OCI-LY7 (cell line): ENCODE measurements at places on chromosomes 2 and 18. TPM values are rescaled to one million over a fixed set of nuclear protein-coding genes. Genes with fewer than 3 reads are reported as not detected.

Gene L3MBTL4
- total RNA-seq: not detected in 2 replicates

Gene FANCL
- 32.8 and 33.9 TPM in 2 replicates for total RNA-seq

Gene CD8B2
- not detected in 2 replicates for total RNA-seq

Gene ANKRD30B
- total RNA-seq: not detected in 2 replicates

Gene CRYGC
- total RNA-seq: not detected in 2 replicates

Gene PDE1A
- not detected in 2 replicates for total RNA-seq

Gene BCL11A
- 163 and 167 TPM in 2 replicates for total RNA-seq

Gene SP140
- 4.4 and 6.4 TPM in 2 replicates for total RNA-seq

Gene CCT7
- 307 and 347 TPM in 2 replicates for total RNA-seq

DNA sequence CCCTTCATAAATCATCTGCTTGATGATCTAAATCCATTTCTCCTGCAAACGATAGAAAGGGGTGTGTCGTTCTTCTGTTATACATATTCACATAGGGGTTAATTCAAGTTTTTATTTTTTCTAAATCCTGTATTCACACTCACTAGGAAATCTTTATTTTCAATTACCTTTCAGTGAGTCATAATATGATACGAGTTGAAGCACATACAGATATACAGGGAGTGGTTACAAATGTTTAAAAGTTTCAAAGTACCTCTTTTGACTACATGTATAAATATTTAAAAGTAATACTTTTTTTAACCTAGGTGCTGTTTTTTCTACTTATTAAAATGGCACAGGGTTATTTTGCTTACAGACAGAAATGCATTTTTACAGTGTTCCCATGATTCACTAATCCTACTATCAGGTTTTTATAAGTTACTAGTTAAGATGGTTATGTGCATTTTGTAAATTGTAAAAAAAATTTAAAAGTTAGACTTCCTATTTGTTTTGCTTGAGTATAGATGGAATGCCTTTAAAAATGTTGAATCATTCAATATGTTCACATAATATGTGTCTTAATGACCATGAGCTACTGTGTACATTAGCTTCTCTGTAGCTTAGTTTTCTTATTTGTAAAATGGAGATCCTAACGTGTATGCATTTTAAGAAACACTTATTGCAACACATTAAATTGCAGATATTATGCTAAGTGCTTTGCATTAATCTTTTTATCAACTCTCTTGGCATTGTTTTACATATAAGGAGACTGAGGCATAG is 1378.1 kb downstream of the DSC3 start:
- no peak for DNase-seq

- DNase-seq: no peak
These were observed 137.9 kb downstream of the GPD2 start for GRCh38 chr2:156574112-156574511.

DNA sequence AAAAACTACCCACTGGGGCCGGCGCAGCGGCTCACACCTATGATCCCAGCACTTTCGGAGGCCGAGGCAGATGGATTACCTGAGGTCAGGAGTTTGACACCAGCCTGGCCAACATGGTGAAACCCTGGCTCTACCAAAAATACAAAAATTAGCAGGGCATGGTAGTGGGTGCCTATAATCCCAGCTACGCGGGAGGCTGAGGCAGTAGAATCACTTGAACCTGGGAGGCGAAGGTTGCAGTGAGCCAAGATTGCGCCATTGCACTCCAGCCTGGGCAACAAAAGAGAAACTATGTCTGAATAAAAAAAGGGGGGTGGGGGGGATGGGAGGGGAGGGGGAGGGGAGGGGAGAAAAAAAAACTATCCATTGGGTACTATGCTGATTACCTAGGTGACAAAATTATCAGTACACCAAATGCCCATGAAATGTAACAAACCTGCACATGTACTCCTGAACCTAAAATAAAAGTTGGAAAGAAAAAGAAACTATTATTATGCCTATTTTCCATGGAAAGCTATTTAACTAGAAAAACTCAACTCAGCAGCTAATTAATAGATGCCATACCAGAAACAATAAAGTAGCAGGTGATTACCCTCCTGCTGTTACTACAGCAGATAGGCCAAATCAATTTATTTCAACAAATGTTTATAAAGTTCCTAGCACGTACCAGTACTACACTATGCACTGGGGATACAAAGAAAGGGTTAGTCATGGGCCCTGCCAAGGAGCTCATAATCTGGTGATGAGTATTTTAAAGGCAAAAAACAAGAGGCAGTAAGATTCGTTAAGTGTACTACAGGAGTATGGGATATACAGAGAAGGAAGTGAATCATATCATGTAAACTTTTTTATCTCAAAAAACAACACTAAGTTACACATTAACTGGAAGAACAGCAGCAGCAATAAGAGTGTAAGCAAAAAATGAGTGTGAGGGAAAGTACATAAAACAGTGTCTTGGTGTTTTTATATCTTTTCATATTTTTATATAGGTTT is 112.8 kb upstream of the SLC39A10 start:
- no peak for DNase-seq

GRCh38 chr2:118535818-118536212 is 311.6 kb downstream of the EN1 start:
- peak; percentile 12 for DNase-seq

GRCh38 chr2:156099382-156099781 is 233.1 kb downstream of the NR4A2 start:
- no peak for DNase-seq

DNA sequence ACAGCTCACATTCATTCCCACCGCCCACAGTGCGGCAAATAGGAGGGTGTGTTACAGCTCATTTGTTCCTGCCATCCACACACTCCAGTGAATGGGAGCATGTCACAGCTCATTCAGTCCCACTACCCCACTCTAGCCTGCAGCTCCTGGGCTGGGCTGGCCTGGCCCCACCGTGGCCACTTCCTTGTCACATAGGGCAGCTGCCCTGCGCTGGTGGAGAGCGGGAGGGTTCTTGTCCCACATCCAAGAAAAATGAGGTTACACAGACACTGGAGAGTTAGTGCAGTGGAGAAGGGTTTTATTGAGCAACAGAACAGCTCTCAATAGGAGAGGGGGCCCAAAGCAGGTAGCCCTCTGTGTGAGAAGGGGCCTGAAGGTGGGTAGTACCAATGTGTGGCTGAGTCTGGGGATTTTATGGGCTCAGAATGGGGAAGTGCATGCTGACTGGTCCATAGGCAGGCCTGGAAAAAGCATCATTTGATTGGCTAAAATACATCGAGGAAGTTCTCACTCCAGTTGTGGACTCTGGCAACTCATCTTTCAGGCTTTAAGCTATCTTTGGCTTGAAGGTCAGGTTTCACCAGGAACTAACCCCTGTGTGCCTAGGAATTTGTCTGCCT is 249.7 kb downstream of the ETAA1 start:
- DNase-seq: no peak

GRCh38 chr2:131046918-131047652 is 46.2 kb downstream of the FAM168B start:
- no peak for DNase-seq

DNA sequence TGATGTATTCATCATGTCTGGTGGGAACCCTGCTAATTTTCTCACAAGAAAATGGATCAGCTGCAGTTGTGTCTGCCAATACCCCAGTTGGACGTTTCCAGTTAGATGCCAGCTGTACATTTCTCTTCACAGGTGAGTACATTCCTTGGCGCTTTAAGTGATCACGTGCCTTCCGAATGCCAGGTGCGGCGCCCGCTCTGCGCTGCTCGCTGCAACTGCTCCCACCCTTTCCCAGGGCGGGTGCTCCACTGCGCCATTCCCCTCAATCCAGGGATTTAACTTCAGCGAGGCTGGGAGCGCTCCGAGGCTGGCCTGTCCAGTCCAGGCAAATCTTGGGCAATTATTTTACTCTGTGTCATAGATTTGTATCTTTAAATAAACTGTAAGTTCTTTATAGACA is 225.0 kb upstream of the RAB6C start:
- no peak for DNase-seq

DNA sequence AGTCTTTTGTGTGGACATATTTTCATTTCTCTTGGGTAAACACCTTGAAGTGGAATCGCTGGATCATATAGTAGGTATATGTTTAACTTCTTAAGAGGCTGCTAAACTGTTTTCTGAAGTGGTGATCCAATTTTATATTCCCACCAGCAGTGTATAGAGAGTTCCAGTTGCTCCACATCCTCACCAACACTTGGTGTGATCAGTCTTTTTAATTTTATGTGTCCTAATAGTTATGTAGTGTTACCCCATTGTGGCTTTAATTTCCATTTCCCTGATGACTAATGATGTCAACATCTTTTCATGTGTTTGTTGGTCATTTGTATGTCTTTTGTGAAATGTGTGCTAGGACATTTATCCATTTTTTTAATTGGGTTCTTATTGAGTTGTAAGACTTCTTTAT is 56.9 kb downstream of the DGKD start:
- DNase-seq: no peak

DNA sequence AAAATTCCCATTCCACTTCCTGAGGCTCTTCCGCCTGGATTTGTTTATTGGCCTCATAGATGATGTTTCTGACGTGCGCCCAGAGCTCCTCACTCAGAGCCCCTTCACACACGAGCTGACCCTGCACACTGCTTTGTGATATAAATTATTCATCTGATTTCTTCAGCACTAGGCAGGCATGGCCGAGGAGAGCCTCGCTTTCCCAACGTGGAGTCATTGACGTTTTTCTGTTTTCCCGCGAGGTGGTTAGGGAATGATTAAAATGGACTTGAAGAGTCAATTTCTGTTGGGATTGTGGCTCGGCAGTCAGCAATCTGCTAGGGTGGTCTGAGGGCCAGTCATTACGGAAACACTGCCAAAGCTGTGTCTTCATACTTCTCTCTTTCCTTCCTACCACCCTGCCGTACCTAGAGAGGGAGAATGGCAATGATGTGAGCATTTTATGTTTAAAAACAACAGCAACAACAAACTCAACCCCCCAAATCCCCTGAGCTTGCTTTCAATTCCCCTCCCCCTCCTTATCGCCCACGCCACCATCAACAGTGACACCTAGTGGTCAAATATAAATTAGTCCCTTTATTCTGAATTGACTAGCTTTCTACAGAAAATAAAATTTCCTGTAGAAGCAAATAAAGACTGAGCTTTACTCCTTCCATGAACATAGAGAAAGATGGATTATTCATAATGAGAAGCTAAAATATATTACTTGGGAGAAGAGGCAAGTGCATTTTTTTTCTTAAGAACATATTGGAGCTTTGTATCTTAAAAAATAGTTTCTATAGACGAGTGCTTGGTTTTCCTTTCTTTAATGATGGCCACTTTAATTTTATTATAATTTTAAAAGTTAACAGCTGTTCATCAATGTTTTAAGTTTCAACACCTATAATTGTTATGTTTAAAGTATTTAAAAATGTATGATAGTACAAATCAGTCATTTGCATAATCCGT is 285.1 kb downstream of the MTX2 start:
- peak; percentile 63 for DNase-seq

DNA sequence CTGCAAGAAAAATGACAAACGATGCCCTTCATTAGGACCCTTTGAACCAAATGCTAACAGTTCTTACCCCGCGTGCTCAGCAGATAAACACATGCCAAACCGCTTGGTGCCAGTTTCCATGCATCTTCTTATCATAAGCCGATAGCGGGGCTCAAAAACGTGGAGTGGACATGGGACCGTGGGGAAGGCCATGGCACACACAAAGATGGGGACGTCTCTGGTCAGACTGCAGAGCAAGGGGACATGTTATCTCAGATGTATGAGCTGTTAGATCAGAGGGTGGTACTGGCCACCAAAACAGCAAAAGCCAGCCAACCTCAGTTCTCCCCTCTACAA is 28.2 kb downstream of the LONRF2 start:
- DNase-seq: no peak

DNA sequence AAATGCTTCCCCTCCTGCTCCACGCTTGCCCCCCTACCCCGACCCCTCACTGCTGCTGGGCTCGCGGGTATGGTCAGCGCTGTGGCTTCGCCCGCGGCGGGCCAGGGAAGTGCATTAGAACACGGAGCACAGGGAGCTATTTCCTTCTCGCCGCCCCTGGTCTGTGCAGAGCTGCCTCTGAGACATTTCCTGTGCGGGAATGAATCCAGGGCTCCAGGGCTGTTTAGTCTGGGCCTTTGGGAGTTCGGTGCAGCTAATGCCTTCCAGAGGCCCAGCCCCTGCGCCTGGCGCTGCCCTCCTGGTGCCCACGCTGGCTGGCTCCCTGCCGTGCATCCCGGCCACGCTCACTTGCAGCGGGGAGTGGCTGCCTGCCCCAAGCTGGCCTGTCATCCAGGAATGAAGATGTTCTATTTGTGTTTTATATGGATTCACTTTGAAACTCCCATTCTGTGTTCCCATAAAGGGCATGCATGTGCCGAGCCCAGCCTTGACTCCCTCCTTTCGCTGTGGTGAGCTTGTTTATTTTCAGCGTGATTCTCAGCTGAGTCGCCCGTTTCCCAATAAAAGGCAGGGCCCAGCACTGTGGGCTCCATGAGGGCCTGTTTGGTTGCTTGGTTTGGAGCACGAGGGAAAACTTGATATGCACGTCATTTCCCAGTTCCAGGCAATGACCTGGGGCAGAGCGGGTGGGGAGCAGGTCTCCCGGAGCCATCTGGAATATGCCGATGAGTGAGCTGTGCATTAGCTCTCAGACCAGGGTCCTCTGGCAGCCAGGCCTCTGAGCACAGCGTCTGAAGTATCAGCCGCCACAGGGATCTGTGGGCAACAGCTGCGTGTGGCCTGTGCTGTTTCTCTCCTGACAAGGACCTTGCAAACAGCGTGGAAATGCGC is 42.7 kb downstream of the SH3RF3 start:
- no peak for DNase-seq

DNA sequence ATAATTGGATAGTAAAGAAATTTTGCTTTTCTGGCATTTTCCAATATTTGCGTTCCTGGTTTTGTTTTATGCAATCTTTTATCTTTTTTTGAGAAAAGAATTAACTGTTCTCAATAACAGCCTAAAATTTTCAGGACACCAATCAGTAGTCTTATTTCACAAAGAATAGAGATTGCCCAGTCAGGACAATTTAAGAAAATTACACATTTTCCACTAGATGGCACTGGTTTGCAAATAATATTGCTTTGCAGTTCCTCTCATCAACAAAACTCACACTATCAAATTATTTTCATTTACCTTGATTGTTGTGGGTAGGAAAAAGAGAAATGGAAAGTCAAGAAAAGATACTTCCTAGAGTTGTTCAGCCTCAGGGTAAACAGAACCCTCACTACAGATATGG is 2.4 kb upstream of the RBM45 start:
- DNase-seq: peak; percentile 70

- DNase-seq: peak; percentile 50
These were observed 17.2 kb downstream of the EPHA4 start for GRCh38 chr2:221554769-221555493.

- no peak for DNase-seq
These were observed 94.1 kb upstream of the LDLRAD4 start for GRCh38 chr18:13124411-13124810.

GRCh38 chr2:235270956-235271355 is 222.9 kb upstream of the AGAP1 start:
- no peak for DNase-seq

- DNase-seq: no peak
These were observed 49.3 kb downstream of the ZNF516 start for GRCh38 chr18:76445741-76446232.

- DNase-seq: no peak
These were observed 57.4 kb downstream of the TRPM8 start for GRCh38 chr2:233974530-233975071.
